Natural killer cell treated with Interleukin-12 subunit alpha and Interleukin-12 subunit beta and Interleukin-15 and Interleukin-18, amount 100 ng/mL, for 72 hours (primary cell): ENCODE measurements at places on chromosomes 16 and 17.

DNA sequence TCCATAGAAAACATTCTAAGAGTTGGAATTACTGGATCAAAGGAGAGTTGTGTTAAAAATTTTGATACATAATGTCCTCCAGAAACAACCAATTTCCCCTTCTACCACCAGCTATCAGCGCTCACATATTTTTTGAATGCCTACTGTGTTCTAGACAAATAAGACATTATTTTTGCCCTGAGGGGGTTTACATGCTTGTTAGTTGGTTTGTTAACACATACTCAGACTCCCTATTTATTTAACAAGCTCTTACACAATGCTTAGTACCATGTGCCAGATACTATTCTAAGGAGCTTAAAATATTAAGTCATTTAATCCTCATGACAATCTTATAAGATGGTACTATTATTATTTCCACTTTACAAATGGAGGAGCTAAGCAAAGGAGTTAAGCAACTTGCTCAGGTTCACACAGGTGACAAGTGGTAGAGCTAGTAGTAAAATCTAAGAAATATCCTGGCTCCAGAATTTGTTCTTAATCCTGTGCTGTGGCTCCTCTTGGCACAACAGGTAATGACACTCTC is 194.2 kb downstream of the UTP18 start:
- no peak overlapping the region for H3K27ac ChIP-seq
- DNase-seq = no peak
- peaks cover 26% of the 10 kb centered on the region for H3K27me3 ChIP-seq
- H3K4me3 ChIP-seq = no peak overlapping the region
- H3K36me3 ChIP-seq = no peaks in the 10 kb centered on the region
- no peaks in the 10 kb centered on the region for H3K4me1 ChIP-seq

GRCh38 chr17:11240841-11241610 is at the start of gene SHISA6:
TSS of gene SHISA6 (plus strand) at chr17:11241213.
- H3K36me3 ChIP-seq = no peaks in the 10 kb centered on the region
- no peak within 1 kb of the TSS for H3K4me3 ChIP-seq

GRCh38 chr16:53713403-53714204 is 9.6 kb downstream of the FTO start:
- no peak overlapping the region for H3K27ac ChIP-seq
- H3K27me3 ChIP-seq = no peaks in the 10 kb centered on the region
- H3K4me3 ChIP-seq = no peak overlapping the region
- no peak for DNase-seq
- peaks cover 4% of the 10 kb centered on the region for H3K4me1 ChIP-seq

GRCh38 chr16:26595199-26595598 is 471.5 kb upstream of the C16orf82 start:
- DNase-seq = no peak
- H3K4me1 ChIP-seq = peaks cover 17% of the 10 kb centered on the region
- H3K27ac ChIP-seq = peak overlapping the region; percentile 82
- peaks cover 14% of the 10 kb centered on the region for H3K27me3 ChIP-seq

DNA sequence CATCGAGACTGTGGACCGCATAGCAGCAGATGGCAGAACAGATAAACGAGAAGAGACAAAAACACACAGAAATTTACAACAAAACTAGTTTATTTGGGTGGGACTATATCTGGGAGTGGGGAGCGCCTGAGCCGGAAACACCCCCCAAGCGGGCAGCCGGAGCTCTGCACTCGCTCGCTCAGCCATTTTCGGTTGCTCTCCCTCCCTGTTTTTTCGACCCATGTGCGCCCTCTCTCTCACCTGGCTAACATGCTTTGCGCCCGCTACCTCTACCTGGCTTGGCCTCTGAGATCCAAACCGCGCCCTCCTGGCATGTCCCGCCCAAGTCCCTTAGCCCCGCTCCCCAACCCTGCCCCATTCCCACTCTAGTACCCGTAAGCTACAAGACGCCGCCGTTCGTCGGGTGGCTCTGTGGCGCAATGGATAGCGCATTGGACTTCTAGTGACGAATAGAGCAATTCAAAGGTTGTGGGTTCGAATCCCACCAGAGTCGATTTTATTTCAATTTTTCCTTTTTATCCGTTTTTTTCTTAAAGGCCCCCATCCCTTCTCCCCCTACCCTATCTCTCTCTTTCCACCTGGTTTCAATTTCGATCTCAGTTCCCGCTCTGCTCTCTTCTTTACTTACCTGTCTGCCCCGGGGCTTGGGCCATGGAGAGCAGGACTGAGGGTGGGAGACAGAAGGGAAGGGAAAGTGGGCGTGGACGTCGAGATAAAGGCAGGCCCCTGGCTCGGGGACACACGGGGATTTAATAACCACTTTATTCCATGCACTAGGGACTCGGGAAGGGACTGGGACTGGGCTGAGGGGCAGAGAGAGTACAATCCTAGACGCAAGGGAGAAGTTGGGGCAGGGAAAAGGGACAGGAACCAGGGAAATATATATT is 2.4 kb upstream of the ALOXE3 start:
- no peaks in the 10 kb centered on the region for H3K36me3 ChIP-seq
- H3K4me1 ChIP-seq = peaks cover 72% of the 10 kb centered on the region
- DNase-seq = peak; percentile 77
- H3K4me3 ChIP-seq = peak overlapping the region; percentile 96
- peaks cover 33% of the 10 kb centered on the region for H3K27me3 ChIP-seq

- no peaks in the 10 kb centered on the region for H3K27me3 ChIP-seq
- no peaks in the 10 kb centered on the region for H3K36me3 ChIP-seq
- H3K27ac ChIP-seq = no peak overlapping the region
- DNase-seq = no peak
These were observed 36.5 kb upstream of the DHRS7B start for GRCh38 chr17:21089933-21090901.

DNA sequence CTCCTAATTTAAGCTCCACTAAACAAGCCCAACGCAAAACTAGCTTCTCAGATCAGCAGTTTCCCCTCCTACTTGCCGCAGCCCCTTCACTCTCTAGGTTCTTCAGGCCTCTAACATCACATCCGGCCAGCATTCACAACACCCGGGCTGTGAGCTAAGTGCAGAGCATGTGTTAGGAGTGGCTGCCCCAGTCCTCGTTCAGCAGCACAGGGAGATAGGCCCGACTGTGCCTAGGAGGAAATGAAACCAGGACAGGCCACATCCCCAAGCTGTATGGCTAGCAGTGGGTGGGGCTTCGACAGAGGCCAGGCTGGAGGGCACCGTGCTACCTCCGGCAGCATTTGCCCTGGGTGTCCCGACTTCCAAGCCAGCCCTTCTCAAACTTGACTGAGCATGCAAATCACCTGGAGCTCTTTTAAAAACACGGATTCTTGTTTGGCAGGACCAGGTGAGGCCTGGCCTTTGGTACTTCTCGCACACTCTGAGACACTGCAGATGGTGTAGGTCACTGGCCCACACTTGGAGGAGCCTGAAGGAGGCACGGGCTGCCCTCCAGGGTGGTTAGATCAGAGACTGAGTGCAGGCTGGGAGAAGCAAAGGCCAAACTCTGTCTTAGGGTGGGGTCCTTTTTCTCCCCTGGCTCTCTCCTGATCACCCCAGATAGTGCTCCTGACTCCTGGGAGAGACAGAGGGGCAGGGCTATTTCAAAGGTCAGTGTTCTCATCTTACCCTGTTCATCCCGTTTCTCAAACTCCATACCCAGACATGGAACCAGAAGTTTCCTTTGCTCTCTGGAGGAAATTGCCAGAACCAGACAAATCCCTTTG is 202.0 kb downstream of the C16orf78 start:
- H3K4me3 ChIP-seq = peak overlapping the region; percentile 19
- peaks cover 7% of the 10 kb centered on the region for H3K4me1 ChIP-seq
- H3K36me3 ChIP-seq = no peaks in the 10 kb centered on the region
- peak overlapping the region; percentile 37 for H3K27ac ChIP-seq
- no peak for DNase-seq

DNA sequence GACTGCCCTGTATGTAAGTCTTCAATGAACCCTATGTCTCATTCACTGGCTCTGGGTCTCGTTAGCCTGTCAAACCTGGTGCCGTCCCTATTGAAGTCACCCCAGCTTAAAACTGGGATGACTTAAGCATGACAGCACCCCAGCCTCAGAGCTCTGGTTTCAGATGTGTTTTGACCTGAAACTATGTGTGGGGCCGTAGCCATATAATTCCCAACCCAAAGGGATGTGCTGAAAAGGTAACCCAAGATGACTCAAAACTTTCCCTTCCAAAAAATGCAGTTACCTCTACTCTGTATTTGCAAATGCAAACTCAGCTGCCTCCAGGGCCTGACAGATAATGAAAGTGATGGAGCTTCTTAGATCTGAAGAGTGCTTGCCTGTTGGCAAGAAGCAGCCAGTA is 478.3 kb upstream of the ERCC4 start:
- no peak for DNase-seq
- no peak overlapping the region for H3K27ac ChIP-seq
- no peaks in the 10 kb centered on the region for H3K36me3 ChIP-seq
- H3K27me3 ChIP-seq = no peaks in the 10 kb centered on the region
- no peak overlapping the region for H3K4me3 ChIP-seq

GRCh38 chr17:69222707-69223258 is 5.8 kb downstream of the ABCA10 start:
- peaks cover 10% of the 10 kb centered on the region for H3K36me3 ChIP-seq
- H3K4me3 ChIP-seq = no peak overlapping the region
- no peaks in the 10 kb centered on the region for H3K27me3 ChIP-seq

- no peak for DNase-seq
- peak overlapping the region; percentile 92 for H3K4me3 ChIP-seq
- H3K36me3 ChIP-seq = no peaks in the 10 kb centered on the region
- H3K4me1 ChIP-seq = peaks cover 18% of the 10 kb centered on the region
These were observed 824 bp upstream of the PSME3 start for GRCh38 chr17:42832213-42832933.

- peak overlapping the region; percentile 50 for H3K4me3 ChIP-seq
- H3K36me3 ChIP-seq = no peaks in the 10 kb centered on the region
- peak overlapping the region; percentile 64 for H3K27ac ChIP-seq
- H3K27me3 ChIP-seq = no peaks in the 10 kb centered on the region
- H3K4me1 ChIP-seq = peaks cover 48% of the 10 kb centered on the region
These were observed 27.3 kb downstream of the KDM8 start for GRCh38 chr16:27230562-27231001.

GRCh38 chr17:28545787-28546415 is 6.5 kb downstream of the UNC119 start:
- peaks cover 5% of the 10 kb centered on the region for H3K36me3 ChIP-seq
- no peaks in the 10 kb centered on the region for H3K27me3 ChIP-seq

- DNase-seq = no peak
- H3K27me3 ChIP-seq = peaks cover 40% of the 10 kb centered on the region
- H3K36me3 ChIP-seq = no peaks in the 10 kb centered on the region
These were observed 122.9 kb downstream of the ABCA8 start for GRCh38 chr17:68832109-68832802.

GRCh38 chr16:30767767-30768465 is 5.8 kb downstream of the RNF40 start:
- peak; percentile 59 for DNase-seq
- no peak overlapping the region for H3K4me3 ChIP-seq
- H3K4me1 ChIP-seq = peaks cover 40% of the 10 kb centered on the region
- no peaks in the 10 kb centered on the region for H3K27me3 ChIP-seq
- peaks cover 42% of the 10 kb centered on the region for H3K36me3 ChIP-seq

- H3K27ac ChIP-seq = peak overlapping the region; percentile 62
- DNase-seq = no peak
- peak overlapping the region; percentile 58 for H3K4me3 ChIP-seq
- H3K27me3 ChIP-seq = peaks cover 35% of the 10 kb centered on the region
- H3K36me3 ChIP-seq = peaks cover 5% of the 10 kb centered on the region
- H3K4me1 ChIP-seq = peaks cover 19% of the 10 kb centered on the region
These were observed 36.0 kb upstream of the FBXO47 start for GRCh38 chr17:39002991-39003715.

DNA sequence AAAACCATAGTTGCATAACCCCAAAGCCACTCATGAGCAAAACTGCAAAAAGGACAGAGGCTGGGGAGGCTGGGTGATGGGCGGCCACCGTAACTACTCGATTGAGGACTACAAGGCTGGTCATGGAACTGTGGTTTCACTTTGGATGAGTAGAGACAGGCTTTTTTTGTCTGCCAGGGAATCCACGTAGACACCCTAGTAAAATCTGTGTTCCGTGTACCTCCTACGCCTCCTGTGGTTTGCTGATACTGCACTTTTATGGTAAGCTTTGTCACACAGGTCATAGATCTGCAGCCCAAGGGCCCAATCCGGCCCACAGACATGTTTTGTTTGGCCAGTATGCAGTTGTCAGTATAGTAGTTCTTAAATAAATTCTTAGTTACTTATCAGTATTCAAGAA is 2.2 kb upstream of the TLCD3B start:
- H3K4me1 ChIP-seq = peaks cover 4% of the 10 kb centered on the region
- H3K4me3 ChIP-seq = no peak overlapping the region
- DNase-seq = peak; percentile 13
- H3K36me3 ChIP-seq = no peaks in the 10 kb centered on the region
- peaks cover 19% of the 10 kb centered on the region for H3K27me3 ChIP-seq

- peak; percentile 80 for DNase-seq
- H3K36me3 ChIP-seq = peaks cover 12% of the 10 kb centered on the region
- no peaks in the 10 kb centered on the region for H3K27me3 ChIP-seq
- H3K4me3 ChIP-seq = peak overlapping the region; percentile 70
- peaks cover 45% of the 10 kb centered on the region for H3K4me1 ChIP-seq
- H3K27ac ChIP-seq = peak overlapping the region; percentile 85
These were observed 245.7 kb downstream of the PRKCA start for GRCh38 chr17:66548158-66548557.

DNA sequence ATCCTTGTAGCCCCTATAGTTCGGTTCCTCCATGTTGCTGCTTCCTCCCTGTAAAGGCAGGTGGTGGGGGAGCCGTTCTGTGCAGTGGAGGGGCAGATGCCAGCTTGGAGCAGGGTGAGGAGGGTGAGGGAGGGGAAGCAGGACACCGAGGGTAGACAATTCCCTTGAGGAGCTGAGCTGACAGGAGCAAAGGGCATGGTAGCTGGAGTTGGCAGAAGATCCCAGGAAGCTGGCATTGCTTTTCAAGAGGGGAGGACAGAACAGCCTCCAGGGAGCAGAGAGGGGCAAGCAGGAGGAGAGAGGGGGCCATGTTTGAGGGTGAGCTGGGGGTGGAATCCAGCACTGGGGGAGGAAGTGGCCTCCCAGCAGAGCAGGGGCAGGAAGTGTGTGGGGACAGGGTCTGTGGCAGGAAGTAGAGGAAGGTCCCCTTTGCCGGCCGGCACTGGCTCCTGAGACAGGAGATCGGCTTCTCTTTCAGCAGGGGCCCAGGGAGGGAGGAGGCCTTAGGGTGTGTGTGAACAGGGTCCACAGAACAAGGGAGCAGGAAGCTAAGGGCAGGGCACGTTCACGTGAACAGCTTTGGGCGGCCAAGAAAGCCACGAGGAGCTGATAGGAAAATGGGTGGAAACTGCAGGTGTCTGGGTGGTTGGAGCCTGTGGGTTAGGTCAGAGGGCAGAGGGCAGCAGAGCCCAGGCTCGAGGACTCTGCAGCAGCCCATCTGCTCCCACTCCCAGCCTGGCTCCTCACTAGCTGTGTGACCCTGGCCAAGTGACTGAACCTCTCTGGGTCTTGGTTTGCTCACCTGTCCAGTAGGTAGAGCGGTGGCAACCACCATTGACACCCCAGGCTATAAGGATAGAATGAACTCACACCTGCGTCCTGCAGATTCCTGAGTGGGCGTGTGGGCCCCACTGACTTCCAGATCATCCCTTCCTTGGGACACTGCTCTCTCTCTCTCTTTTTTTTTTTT is 17.5 kb upstream of the SPNS2 start:
- H3K27me3 ChIP-seq = no peaks in the 10 kb centered on the region
- H3K4me3 ChIP-seq = peak overlapping the region; percentile 83
- peak overlapping the region; percentile 93 for H3K27ac ChIP-seq
- H3K4me1 ChIP-seq = peaks cover 25% of the 10 kb centered on the region
